ENCODE measurements at places on chromosomes 3 and 15.

- DNase-seq: no peak
Measured at GRCh38 chr15:27694506-27695087, 404.5 kb downstream of the OCA2 start.

GRCh38 chr15:77650265-77650664, 17.6 kb upstream of the LINGO1 start:
- DNase-seq: no peak

GRCh38 chr15:50426428-50426827, 2.2 kb downstream of the USP8 start:
- no peak for DNase-seq

- DNase-seq: no peak
Measured at GRCh38 chr3:164416491-164417222, 661.6 kb downstream of the SI start.
